ENCODE measurements at places on chromosomes 6 and 20.

DNA sequence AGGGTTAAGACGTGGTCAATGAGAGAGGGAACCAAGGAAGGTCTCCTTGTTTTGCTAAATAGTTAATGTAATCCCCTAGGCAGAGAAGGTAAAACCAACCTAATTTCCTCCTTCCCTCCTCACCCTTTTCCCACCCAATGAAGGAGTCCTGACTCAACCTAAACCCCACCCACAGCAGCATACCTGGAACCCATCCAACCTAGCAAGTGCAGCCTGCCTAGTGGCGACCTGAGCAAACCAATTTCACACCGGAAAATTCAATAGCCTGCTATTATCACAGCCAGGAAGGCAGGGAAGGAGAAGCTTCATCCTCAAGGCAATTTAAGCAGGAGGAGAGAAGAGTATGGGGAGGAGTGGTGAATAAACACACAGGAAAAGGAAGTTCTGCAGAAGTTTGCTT lies 46.9 kb downstream of the OSTM1 start:
- no peak for DNase-seq

- DNase-seq = no peak
Observed at GRCh38 chr20:8740265-8740664, 328.6 kb upstream of the PLCB4 start.

- no peak for DNase-seq
Observed at GRCh38 chr6:114064862-114065261, 93.9 kb upstream of the HDAC2 start.

- DNase-seq = no peak
Observed at GRCh38 chr20:1263853-1264252, 2.2 kb upstream of the SNPH start.

GRCh38 chr20:38084425-38084951 lies 50.9 kb downstream of the RPRD1B start:
- DNase-seq = no peak
